ENCODE measurements at places on chromosomes 7 and 10.
A peak's percentile ranks its signal among the peaks of the same experiment; 100 is the strongest.

GRCh38 chr7:42155584-42156290, 81.3 kb downstream of the GLI3 start:
- DNase-seq, result no peak

DNA sequence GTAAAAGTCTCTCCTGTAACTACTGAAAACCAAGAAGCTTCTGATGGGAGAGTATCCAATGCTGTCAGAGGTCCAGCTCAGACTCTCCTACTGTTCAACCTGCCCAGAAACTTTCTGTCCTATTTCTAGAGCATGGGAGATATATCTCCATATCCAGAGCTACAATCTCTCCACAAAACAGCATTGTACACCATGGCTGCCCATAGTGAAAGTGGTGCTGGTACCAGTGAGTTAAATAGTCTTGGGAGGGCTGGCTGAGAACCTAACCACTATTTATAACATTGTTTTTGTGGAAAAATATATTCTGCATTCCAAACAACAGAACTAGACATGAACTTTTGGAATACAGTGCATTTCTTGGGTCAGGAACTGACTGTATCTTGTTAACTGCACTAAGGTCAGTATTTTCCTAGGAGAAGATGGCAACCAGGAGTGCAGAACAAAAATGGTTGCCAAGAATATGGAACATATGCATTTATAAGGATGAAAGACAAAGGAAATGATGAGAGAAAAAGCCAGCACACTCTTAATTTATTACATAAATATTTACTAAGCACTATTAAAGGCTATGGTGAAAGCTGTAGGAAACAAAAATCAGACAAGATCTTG, 91.9 kb downstream of the ZNF438 start:
- no peak for DNase-seq

- DNase-seq, result no peak
Observed at GRCh38 chr7:126213876-126214275, 1038.9 kb downstream of the GRM8 start.

DNA sequence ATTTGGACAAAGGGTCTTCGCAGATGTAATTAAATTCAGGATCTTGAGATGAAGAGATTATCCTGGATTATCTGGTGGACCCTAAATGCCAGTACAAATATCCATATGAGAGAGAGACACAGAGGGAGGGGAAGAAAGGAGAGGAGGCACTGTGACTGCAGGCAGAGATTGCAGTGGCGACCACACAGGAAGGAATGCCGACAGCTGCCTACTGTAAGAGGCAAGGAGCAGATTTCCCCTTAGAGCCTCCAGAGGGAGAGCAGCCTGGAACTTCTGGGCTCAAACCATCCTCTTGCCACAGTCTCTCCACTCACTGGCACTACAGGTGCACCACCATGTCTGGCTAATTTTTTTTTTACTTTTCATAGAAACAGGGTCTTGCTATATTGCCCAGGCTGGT, 152.3 kb downstream of the SDK1 start:
- DNase-seq, result peak; percentile 13

DNA sequence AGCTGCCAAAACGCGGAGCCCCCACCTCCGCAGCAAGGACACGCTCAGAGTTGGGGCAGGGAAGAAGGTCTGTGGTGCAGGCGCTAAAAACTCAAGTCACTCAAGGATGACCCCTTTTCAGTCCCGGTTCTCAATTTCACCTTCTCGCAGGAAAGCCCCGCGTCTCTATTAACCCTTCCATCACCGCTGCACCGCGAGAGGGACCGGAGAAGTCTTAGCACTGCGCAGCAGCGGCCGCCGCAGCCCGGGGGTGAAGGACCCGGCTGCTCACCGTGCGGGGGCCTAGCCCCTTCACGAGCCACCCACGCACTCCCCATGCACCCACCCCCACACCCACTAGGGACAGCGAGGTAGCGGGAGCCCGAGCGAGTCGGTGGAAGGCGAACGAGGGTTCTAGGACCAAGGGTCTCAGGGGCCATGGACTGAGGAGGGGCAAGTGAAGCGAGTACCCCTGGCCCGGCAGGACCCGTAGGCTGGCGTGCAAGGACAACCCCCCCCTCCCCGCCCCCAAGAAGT, 162.9 kb downstream of the SH3PXD2A start:
- DNase-seq, result no peak

- no peak for DNase-seq
Observed at GRCh38 chr7:7539152-7539551, 3.5 kb upstream of the COL28A1 start.

DNA sequence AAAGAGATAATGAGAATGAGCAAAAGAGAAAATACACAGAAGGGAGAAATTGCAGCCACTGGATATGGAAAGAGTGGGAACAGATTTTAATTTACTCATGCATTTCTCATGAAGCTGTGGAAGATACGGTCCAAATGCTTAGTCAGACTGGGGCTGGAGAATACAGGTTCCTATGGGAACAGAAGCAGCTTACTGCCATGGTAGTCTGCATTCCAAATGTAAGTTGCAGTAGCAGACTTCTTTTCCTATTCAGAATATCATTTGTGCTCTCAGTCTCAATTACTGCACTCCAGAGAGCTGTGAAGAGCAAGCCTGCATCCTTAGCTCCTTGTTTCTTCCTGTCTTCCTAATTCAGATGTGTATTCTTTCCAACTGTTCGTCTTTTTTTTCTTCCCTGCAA, 190.8 kb upstream of the TMEM196 start:
- DNase-seq, result peak; percentile 48

- no peak for DNase-seq
Observed at GRCh38 chr7:48617993-48618392, 306.4 kb upstream of the CDC14C start.

GRCh38 chr7:108062250-108063014, 59.5 kb upstream of the LAMB1 start:
- peak; percentile 68 for DNase-seq

GRCh38 chr10:72122221-72122620, 33.9 kb upstream of the SPOCK2 start:
- DNase-seq, result no peak

DNA sequence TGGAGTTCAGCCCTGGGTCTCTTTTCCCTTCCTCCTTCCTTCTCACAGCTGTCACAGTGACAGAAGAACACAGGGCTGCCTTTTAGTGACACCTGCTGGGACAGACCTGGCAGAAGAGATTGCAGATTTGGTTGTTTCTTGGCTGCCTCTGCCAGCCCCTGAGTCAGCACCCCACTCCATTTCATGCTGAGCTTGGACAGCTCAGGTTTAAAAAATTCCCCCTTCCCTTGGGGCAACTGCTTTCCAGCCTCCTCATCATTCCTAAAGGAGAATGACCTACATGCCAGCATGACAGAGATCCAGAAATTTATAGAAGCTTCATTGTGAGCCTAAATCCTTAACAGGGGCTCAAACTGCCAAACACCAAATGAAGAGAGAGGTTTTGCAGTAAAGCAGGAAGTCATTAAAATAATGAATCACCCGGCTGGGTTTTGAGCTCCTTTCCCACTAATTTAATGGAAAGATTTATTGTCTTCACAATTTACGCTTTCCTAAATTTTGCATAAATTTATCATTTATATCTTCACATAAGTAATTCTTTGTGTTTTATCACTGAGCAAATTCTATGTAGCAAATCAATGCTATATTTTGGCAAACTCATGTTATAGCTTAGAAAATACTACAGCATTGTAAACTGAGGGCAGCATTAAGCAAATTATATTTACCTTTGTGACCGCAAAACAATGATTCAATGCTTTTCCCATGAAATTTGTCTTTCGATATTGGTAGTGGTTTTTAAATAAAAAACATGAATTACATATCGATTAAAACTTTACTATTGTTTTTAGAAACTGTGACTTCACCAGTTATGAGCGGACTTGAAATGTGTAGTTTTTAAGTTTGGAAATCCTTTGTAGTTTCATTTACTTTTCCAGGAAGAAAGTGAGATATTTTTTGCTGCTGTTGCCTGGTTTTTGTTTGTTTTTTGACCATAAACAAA, 399.5 kb upstream of the ANKRD30A start:
- peak; percentile 78 for DNase-seq

DNA sequence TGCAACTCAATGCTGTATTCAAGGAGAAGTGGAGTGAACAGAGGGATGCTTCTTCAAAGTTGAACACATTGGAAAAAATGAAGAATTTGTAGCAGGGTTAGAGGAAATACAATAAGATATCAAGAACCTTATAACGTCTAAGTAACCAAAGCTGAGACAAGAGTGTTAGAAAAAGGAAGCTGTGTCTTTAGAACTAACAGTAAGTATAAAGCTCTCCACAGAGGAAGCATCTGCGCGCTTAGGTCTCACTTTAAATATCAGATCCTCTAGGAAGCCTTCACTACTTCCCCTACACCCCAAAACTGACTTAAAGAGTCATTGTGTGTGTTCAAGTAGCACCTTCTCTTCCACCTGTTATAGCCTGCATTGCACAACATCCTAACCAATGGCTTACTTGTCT, 43.0 kb downstream of the CH25H start:
- DNase-seq, result no peak

DNA sequence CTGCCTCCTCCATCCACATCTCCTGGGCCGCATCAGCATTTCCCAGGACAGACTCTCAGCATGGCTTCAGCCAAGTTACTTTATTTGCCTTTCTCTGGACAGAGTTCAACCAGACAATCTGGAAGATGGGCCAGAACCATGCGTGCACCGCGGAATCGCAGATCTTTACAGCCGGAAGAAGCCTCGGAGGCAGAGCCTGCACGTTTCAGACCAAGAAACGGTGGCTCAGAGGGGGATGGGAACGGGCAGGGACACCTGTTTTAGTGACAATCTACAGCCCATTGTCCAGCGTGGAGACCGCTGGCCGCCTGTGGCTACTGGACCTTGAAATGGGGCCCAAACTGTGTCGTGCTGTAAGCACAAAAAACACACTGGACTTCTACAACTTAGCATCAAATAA, 3.5 kb downstream of the VIPR2 start:
- DNase-seq, result no peak

GRCh38 chr7:101164071-101164840, 1.1 kb downstream of the VGF start:
- peak; percentile 77 for DNase-seq

- DNase-seq, result peak; percentile 75
Observed at GRCh38 chr10:97596101-97597082, 6.9 kb downstream of the C10orf62 start.

DNA sequence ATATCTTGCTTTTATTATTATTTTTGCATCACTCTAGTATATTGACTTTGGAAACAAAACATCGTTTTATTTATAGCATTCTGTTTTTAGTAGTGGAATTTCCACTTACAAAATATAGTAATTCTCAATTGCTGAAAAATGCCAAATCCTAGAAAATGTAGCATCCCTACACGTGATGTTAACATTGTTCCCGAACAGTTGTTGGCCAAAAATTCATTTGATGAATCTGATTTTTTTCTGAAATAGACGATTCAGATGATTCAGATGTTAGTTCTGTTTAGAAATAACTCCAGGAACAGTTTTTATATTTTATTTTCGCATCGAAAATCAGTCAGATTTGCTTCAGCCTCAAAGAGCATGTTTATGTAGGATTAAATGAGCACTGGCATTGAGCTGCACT, 122.4 kb downstream of the GFRA1 start:
- DNase-seq, result no peak

DNA sequence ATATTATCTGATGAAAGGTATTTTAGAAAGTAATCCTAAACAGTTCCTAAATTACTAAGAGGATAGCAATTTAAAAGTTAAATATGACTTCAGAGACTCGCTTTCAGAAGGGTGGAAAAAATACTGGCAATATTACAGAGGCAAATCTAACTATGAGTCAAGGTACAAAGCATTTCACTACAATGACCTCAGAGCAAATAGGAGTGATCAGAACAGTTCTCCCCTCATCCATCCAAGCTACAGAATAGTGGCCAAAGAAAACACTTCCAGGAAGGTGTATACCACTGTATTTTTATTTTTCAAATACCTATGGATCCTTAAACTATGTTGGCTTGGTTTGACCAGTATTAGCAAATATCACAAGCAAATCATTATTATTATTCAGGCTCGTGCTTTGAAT, 112.8 kb upstream of the ODAD2 start:
- DNase-seq, result peak; percentile 74

DNA sequence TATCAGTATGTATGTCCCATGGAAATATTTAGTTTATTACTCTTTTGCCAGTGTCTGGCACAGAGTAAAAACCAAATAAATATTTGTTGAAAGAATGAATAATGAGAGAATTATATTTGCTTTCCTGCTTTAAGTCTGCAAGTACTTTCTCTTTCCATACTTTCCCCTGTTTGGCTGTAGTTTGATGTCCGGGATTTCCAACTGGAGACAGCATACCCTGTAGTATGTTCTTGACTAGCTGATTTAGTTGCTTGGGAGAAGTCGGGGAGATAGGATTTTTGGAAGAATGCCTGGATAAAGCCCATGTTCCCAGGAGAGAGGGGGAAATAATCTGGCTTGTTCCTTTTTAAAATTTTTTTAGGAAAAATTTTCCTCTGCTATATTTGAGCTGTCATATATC, 516.1 kb downstream of the CCSER2 start:
- no peak for DNase-seq

- DNase-seq, result no peak
Observed at GRCh38 chr10:33843379-33843778, 508.9 kb upstream of the NRP1 start.

DNA sequence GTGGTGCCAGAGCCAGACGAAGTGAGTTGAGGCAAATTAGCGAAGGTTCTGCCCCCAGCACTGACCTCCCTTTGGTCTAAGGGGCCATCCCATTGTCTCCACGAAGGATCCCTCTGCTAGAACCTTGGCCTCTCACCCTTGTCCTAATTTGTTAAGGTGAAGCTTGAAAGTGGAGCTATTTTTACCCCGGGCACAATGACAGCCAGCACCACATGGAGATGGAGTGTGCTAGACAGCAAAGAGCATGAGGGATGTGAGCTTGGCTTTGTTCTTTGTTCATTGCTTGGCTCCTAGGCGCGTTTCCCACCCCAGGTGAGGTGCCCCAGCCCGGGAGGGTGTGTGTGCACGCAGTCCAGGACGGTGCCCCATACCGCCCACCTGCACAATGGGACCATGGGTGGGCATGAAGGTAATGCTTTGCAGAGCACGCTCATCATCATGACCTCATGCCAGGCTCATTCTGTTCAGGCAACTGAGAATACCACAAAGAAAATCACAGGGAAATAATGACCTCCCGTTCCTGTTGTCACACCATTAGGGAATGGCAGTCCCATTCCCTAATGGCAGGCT, 361.0 kb upstream of the FZD8 start:
- no peak for DNase-seq

DNA sequence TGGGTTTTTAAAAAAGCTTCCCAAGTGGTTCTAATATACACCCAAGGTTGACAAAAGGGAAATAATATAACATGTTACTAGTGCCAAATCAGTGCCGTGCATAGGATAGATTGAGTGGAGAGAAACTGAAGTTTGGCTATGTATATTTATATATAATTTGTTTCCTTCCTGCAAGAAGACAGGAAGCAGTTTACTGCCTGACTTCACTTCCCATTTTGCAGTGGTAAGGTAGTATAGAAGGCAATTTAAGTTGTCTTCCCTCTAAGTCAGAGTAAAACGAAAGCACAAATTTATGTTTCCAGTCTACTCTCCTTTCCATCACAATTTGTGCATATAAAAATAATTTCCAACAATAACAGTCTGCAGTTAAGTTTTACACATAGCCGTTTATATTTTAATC, 3.4 kb upstream of the HYCC1 start:
- no peak for DNase-seq

GRCh38 chr7:36190447-36191291, 37.6 kb downstream of the EEPD1 start:
- DNase-seq, result no peak
